ENCODE measurements at places on chromosomes 13 and 19.

DNA sequence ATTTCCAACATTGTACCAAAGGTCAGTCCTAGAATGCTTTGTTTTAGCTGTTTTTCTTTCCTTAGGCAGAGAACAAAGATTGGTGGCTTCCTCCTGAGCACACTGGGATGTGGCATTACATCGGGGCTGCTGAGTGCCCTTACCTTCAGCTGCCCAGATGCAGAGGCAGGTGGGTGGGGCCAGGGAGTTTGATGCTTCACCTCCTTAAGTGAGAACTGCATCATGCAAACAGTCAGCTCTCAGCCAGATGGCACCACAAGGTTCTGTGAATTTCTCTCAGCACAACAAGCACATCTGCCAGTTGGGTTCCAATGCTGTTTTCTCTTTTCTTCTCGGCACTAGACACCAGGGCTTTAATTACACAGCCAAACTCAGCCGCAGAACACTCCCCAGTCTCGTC, 87.4 kb upstream of the UBL3 start:
- DNase-seq: peak; percentile 73

GRCh38 chr13:111458739-111459138, 138.3 kb downstream of the TEX29 start:
- DNase-seq: no peak

DNA sequence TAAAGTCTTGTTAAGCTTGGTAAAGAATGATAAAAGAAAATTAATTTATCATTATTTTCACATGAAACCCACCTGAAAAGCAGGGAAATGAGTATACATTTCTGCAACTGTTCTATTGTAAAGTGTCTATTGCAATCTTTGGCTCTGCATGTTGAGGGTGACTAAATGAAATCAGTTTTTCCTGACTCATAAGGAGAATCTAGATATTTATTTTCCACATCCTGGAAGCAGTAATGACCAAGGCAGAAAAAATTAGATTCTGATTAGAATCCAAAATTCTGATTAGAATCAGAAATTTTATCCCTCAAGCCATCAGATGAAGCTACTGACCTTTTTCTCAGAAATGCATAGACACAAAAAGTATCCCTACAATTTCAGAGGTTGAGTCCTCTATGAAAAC, 178.4 kb downstream of the MYO16 start:
- DNase-seq: no peak

GRCh38 chr13:110403721-110404120, 96.6 kb downstream of the COL4A2 start:
- no peak for DNase-seq

DNA sequence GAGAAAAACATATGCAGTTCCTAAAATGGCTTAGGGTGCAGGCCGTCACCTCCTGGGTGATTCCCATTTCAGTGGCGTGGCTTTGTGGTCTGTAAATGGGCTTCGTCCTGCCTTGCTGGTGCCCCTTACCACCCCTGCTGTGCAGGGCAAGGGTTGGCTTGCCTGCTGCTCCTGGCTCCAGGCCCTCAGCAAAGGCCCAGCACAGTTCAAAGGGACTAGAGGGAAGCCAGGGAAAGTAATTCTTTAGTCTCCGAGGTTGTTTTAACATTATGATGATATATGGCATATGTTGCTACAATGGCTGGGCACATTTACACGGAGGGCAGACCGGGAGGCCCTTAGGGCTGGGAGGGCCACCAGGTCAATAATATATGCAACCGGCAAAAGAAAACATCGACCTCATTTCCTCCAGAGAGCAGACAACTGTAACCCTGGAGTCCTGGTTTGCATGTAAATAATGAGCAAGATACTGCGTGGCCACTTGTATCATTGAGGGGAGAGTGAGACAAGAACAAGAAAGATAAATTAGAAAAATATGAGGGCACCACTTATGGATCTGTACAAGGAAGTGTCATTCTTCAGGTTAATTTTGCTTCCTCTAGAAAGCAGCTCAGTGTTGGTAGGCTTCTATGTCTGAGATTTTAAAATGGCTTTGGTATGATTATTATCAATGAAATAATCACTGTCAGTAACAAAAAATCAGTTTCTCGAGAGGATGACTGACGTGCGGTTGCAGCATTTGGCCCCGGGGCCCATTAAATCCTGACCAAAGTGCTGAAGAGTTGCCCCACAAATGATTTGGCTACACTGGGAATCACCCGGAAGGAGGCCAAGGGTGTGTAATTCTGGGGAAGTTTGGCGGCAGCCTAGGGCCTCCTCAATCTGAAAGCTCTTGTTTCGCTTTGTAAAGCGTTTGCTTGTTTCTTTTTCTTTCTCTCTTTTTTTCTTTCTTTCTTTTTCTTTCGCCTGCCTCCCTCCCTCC, 32.8 kb upstream of the URI1 start:
- no peak for DNase-seq

- no peak for DNase-seq
These were observed 721 bp downstream of the MED25 start for GRCh38 chr19:49818649-49819370.

DNA sequence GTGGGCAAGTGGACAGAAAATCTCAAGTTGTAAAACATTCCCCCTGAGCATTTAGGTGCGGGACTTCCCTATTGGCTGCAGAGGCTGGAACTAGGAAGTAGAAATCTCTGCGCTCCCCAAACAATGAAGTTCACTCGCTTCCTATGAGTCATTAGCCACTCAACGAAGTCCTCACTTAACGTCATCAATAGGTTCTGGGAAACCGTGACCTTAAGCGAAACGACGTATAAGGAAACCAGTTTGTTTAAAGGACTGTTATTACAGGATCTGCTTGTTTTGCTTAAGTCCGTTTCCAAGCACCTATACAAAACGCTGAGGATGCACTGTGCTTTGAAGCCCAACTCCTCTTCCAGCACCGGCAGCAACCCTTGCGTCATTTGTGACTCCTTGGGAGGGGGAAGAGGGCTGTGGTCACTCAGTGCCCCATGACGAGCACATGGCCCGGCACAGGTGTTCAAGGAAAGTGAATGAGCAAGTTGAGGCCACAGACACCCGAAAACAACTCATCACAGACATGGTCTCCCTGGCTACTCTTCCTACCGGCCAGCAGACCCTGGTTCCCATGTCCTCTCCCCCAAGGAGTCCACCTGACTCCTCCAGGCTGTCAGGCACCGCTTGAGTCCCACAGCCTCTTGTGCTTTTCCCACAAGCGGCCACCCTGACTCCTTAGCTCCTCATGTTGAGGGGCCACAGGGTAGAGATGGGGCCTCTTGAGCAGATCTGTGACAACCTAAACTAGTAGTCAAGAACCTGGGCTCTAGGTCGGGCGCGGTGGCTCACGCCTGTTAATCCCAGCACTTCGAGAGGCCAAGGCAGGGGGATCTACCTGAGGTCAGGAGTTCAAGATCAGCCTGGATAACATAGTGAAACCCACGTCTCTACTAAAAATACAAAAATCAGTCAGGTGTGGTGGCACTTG, 4.8 kb downstream of the RPS16 start:
- DNase-seq: peak; percentile 88

DNA sequence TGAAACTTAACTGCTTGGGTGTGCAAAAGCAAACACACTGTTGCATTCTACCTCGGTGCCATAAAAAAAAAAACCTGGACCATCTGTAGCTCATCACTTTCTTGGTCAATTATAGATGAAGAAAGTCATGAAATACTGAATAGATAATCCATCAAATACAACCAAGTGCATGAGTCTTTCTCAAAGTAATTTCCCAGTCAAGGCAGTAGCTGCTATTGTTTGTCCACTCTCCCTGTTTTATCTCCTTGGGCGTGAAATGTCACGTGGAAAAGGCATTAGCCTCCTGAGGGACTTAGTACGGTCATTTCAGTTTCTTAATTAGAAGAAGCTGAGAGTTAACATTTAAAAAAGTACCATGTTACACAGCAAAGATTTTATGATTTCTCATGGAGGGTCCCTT, 1697.9 kb downstream of the PCDH9 start:
- DNase-seq: no peak

DNA sequence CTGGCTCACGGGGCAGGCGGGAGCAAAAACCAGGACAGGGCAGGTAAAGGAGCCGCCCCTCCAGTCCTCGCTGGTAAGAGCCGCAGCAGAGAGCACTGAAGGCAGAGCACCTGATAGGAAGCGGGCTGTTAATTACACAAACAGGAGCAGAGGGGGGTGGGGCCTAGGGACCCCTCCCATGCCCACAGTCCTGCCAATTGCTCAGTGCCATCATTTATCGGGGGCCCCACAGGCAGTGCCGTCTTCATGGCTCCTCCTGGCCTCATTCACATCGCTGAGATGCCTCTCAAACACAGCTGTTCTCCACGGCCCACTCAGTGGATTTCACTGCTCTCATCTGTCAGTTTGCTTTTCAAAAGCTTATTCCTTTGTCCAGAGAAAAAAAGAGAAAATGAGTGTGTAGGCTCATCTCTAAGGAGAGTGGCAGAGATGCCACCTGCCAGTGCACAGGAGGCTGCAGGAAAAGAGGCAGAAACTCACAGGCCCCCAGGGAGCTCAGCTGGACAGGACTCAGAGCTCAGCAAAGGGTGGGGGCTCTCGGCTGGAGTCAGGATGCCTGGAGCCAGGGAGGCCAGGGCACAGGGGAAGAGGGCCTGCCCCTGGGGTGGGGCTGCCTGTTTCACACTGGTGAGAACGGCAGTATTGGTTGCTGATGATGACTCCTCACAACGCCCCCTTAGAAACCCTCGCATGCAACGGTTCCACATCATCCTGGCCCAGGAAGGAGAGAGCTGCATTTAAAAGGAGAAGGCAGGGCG, 174.6 kb downstream of the COL4A1 start:
- no peak for DNase-seq

- no peak for DNase-seq
These were observed 2.2 kb downstream of the KBTBD6 start for GRCh38 chr13:41130356-41130755.

GRCh38 chr13:105908586-105908985, 626.9 kb downstream of the EFNB2 start:
- DNase-seq: peak; percentile 46
